Nucleus accumbens (tissue), 56 donors: ENCODE measurements at places on chromosomes 16 and 17.

GRCh38 chr17:32487473-32488176 is 832 bp downstream of the CDK5R1 start:
- DNase-seq: no peak

DNA sequence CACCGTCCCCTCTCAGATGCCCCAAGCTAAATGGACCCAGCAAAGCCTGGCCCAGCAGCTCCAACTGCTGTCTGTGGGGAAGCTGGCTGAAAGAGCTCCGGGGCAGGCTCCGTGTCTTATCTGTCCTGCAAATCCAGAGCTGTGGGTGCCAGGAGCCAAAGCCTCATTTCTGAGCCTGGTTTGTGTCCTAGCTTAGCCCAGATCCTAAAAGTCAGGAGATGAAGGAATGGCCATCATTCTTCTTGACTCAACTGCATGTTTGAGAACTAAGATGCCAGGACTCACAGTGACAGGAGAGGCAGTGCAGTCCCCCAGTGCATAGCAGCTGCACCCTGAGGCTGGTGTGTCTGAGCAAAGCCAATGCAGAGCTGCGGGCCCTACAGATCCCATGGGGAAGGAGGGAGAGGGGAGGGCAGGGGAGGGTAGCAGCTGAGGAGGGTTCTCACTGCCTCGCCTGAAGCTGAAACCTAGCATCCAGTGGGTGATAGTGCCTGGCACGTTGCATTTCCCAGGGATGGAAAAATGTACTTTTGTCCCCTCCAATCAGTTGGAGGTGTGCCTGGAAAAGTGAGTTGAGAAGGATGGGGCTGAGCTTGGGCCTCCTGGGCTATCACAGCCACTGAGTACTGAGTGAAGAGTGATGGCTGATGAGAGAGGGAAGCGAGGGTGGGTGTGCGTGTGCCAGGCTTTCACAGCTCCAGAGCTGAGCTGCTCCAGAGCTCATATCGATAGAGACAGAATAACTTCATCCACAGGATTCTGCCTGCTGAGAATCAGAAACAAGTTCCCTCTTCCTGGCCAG is 24.5 kb upstream of the CD300E start:
- no peak for DNase-seq

- no peak for DNase-seq
Observed at GRCh38 chr16:70592106-70592571, 54.2 kb upstream of the IL34 start.

GRCh38 chr16:66474750-66475199 is 47.7 kb downstream of the BEAN1 start:
- DNase-seq: no peak

GRCh38 chr17:56577190-56577842 is 16.2 kb upstream of the NOG start:
- no peak for DNase-seq

GRCh38 chr16:14056970-14057369 is 14.1 kb upstream of the MRTFB start:
- DNase-seq: no peak

- no peak for DNase-seq
Observed at GRCh38 chr17:53093391-53093790, 729.3 kb upstream of the KIF2B start.

- DNase-seq: no peak
Observed at GRCh38 chr16:1264345-1265089, 8.6 kb downstream of the TPSD1 start.
